ENCODE measurements at places on chromosomes 7 and 10.

DNA sequence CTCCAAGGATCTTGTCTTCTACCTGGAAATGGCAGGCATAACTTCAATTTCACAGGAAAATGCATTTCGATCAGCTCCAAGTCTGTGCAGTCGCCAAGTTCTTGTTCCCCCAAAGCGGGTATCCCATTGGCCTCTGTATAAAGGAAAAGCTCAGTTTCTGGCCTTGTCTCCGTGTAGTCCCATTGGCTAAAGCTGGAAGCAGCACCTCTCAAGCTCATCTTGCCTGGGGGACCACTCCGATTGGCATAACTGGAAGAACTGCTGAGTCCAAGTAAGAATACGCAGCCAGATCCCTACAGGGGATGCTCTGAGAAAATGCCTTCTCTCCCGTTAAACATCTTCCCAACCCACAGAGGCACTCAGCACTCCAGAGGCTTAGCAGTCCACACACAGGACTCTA lies 205.2 kb downstream of the GFRA1 start:
- DNase-seq, result no peak

DNA sequence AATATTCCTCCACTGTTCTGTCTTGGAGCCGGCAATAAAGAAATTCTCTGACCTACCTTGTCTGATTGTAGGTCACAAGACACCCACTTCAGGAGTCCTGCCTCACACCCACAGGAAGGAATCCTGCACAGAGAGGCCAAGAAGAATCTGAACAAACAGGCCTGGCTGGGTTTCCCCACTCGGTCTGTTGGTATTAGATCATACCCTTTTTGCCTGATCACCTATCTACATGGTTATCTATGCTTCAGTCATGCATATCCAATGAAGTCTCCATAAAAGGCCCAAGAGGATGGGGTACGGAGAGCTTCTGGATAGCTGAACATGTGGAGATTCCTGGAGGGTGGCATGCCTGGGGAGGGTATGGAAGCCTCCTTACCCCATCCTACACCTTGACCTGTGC lies 12.3 kb downstream of the OGDH start:
- no peak for DNase-seq

- DNase-seq, result peak; percentile 72
Observed at GRCh38 chr7:139915864-139916716, 87.0 kb downstream of the TBXAS1 start.

DNA sequence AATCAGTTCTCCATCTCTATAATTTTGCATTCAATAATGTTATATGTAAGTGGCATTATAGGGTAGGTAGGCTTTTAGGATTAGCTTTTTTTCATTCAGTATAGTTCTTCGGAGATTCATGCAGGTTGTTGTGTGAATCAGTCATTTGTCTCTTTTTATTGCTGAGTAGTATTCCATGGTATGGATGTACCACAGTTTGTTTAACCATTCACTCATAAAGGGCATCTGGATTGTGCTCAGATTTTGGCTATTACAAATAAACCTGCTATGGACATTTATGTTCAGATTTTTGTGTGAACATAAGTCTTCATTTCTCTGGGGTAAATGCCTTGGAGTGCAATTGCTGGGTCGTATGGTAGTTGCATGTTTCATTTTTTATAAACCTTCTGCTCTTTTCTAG lies 4.4 kb upstream of the OGDHL start:
- no peak for DNase-seq

- DNase-seq, result no peak
Observed at GRCh38 chr7:130494431-130494858, 2.6 kb downstream of the MEST start.

- no peak for DNase-seq
Observed at GRCh38 chr10:33273295-33274002, 61.0 kb downstream of the NRP1 start.

GRCh38 chr10:70752571-70752970 lies 32.6 kb downstream of the TBATA start:
- DNase-seq, result no peak

GRCh38 chr10:12207114-12207513 lies 11.1 kb downstream of the CDC123 start:
- no peak for DNase-seq

DNA sequence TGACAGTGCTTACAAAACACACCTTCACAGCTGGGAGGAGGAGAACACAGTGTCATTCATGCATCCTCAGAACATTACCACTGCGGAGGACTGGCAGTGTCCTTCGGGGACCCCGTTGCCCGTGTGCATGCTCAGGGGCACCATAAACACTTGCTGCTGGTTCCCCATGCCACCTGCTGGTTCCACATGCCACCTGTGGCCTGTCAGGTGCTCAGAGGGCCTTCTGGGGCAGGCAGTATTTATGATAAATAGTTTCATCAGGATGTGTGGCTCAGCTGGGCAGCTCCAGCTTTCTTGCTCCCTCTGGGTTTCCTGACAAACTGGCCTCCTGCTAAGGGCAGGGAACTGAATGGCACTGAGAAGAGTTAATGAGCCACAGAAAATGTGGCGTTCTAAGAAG lies 32.1 kb downstream of the CELF2 start:
- no peak for DNase-seq

DNA sequence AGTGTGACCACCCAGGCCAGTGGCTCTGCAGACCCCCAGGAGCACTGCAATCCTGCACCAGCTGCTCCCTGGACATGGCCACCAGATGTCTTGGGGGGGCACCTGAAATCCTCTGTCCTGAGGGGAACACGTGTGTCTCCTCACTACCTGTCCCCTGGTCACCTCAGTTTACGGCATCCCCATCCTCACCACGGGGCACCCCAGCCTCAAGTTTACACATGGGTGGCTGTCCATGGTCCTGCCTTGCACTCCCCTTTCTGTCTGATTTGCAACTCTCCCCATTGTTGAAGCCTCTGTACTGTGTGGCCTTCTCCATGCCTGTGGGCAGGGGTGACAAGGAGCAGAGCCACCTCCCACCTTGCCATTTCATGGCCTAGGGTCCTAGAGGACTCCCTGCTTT lies 67.2 kb downstream of the RAMP3 start:
- no peak for DNase-seq

DNA sequence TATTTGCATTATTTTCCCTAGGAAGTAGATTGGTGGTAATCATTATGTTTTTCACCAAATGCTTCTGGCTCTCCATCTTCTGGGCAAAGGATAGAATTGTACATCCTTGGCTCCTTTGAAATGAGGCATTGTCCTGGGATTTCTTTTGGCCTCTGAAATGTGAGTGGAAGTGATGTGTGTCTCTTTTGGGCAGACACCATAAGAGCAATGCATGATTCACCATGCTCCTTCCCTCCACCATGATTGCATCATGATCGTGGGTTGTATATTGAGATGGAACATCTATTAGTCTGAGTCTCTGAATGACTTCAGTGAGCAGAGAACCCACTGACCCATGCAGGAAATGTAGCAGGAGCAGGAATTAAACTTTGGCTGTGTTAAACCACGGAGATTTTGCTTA lies 49.2 kb downstream of the ADRA2A start:
- DNase-seq, result no peak

DNA sequence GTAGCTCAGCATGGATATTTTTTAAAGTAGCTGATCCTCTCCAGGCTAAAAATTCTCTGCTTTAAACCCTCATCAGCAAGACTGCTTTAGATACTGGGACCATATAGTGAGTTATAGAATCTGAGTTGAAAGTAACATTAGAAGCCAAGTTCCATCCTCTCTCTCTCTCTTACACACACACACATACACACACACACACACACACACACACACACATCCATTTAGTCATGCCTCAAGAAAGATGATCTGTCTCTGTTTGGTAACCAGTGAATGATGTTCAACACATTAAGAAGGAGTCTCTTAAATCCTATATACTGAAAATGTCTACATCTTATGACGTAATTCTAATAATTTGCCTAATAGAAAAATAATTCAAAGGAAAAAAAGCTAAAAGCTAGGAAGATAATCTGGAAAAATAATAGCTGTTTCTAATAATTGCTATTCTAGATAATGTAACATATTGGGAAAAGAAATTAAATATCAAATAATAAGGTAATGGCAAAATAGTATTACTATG lies 16.9 kb upstream of the ATP6V0A4 start:
- no peak for DNase-seq

DNA sequence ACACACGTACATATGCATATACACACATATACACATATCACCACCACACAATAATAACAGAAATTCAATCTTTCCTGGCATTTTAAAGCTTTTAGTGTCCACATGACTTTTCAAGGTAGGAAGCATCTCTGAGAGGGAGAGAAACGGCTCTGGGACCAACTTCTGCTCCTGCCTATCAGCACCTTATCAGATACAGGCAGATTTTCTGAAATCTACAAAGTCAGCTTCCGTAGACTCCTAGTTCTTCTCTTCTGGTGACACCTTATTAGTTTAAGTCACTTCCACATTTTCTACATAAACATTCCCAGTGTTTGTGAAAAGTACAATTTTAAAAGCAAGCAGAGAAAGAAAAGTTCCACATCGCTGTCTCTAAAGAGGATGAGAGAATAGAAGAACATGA lies 74.5 kb downstream of the ZNF22 start:
- DNase-seq, result no peak

DNA sequence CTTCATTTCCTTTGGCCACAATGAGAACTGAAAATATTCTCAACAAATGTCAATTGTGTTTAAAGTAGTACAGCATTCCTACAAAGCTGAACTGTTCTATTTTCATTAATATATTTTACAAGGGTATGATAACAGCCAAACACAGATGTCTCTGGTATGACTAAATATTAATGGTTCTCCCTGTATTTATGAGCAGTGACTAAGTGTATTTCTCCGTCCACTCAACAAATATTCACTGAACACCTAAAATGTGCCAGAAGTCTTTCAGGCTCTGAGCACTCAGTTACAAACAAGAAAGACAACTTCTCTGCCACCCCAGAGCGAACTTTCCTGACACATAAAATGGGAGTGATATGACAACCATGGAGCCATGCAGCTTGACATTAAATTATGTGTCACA lies 135.6 kb downstream of the VPS41 start:
- no peak for DNase-seq

DNA sequence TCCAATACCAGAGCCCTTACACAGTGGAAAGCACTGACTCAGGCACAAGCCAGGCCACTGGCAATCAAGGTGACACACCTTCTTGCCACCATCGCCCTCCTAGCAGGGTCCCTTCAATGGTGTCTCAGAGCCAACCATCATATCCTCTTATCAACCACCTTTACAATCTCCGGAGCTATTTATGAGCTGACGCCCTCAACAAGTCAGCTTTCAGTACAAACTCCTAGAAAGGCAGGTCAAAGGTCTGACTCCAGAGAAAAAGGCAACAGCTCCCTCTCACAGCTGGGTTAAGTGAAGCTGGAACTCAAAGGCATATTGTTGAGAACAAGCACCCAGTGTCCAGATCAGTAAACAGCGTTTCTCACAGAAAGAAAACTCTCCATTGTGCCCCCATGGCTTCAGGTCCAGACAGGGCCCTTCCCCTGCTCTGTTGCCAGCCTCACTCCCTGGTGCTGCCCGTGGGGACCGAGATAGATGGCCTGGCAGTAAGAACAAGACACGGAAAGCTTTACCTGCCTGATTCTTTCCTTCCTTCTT lies 2.4 kb downstream of the ZNF3 start:
- no peak for DNase-seq

DNA sequence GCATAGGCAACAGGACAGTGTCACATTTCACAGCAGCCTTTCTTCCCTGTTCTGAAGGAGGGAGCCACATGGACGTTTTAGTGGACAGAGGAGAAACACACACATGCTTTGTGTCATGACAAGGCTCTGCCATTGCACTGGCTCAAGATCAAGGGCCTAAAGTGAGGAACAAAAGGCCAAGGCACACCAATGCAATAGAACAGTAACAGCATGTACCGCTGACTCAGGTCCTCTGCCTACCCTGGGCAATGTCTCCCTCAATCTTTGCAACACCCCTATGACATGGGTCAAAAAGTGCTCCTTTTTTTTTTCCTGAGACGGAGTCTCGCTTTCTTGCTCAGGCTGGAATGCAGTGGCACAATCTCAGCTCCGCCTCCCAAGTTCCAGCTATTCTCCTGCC lies 57.8 kb upstream of the SDK1 start:
- no peak for DNase-seq

DNA sequence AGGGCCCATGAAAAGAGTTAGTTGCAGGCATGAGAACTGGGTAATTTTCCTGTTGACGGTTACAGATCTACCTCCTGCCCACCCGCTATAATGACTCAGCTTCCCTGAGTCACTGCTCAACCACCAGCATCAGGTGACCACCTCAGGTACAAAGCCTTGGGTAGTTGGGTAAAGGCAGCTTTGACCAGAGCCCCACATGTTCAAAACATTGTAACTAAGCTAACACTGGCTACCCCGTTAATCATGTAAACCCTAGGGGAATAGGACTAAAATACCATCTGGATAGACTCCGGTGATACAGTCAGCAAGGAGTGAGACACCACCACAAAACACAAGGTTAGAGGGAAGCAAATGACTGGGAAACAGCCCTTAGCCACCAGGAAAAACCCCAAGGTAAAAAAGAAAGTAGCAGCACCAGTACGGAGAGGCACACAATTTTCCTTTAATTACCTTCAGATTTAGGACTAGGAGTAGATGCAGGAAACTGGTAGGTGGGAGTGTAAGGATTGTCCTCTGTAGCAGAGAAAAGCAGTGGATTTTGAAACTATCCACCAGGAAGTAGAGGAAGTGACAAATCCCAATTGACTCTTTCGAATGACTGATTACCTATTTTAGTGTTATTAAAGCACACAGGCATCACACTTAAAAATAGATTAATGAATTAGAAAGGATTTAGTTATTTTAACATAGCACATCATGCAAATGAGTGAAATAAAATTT lies 103.5 kb upstream of the PDLIM1 start:
- peak; percentile 3 for DNase-seq

All from NK-92 treated with Interleukin-12 subunit alpha and Interleukin-12 subunit beta, amount 100 ng/mL, for 24 hours (cell line).